Suppressor macrophage (primary cell): ENCODE measurements at places on chromosomes 2 and 18.

- DNase-seq = no peak
These were observed 167.9 kb upstream of the HNRNPA3 start for GRCh38 chr2:177044671-177045070.

DNA sequence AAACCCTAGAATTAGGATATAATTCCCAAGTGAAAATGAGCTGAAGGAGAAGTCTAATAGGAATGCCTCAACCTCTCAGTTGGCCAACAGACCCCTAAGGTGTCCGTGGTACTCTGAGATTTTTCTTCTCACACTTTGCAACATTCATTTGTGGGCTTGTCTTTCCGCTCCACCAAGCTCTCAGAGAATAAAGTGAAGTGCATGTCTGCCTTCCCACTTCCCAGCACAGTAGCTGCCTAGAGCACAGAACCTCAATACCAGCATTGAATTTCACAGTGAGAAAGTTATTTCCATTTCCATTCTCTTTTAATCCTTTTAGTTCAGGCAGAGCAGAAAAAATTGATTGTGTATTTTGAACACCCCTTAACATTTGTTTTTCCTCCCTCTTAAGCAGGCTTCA, 451.8 kb downstream of the TGIF1 start:
- no peak for DNase-seq

DNA sequence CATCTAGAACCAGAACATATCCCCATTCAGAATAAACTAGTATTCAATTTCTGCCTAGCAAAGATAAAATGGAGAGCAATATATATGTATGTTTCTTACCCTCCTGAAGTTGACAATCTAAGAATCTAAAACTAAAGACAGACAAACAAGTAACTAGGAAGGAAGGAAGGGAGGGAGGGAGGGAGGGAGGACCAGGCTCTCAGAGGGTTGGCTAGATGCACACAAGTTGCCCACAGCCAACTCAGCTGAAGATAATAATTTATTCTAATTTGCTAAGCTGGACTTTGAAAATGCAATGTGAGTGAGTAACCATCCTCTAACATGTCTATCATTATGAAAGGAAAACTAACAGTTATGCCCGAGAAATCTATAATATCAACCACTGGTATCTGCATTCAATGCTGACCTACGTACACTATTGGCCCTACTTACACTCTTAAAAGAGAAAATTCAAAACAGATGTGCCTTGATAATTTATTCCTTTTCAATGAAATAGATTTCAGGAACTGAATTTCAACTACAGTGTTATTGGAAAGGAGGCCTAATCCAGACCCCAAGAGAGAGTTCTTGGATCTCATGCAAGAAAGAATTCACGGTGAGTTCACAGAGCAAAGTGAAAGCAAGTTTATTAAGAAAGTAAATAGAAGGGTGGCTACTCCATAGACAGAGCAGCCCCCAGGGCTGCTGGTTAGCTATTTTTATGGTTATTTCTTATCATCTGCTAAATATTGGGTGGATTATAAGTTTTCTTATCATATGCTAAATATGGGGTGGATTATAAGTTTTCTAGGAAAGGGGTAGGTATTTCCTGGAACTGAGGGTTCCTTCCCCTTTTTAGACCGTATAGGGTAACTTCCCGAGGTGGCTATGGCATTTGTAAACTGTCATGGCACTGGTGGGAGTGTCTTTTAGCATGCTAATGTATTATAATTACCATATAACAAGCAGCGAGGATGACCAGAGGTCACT, 288.5 kb upstream of the SLC39A10 start:
- DNase-seq = no peak

- DNase-seq = no peak
These were observed 101.5 kb downstream of the LDLRAD4 start for GRCh38 chr18:13320096-13320495.

GRCh38 chr2:238562446-238562845, 135.7 kb downstream of the ASB1 start:
- no peak for DNase-seq

DNA sequence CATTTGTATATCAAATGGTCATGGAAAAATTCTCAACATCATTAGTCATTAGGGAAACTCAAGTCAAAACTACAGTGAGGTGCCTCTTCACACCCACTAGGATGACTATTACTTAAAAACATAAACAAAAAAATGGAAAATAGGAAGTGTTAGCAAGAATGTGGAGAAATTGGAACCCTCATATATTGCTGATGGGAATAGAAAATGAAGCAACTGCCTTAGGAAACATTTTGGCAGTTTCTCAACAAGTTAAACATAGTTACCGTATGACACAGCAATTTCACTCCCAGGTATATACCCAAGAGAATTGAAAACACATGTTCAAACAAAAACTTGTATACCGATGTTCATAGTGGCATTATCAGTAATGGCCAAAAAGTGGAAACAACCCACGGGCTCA, 18.1 kb upstream of the CYP26B1 start:
- DNase-seq = no peak

GRCh38 chr2:54673501-54673998, 49.9 kb upstream of the EML6 start:
- DNase-seq = peak; percentile 67

GRCh38 chr2:204611764-204612163, 66.5 kb downstream of the PARD3B start:
- DNase-seq = no peak

DNA sequence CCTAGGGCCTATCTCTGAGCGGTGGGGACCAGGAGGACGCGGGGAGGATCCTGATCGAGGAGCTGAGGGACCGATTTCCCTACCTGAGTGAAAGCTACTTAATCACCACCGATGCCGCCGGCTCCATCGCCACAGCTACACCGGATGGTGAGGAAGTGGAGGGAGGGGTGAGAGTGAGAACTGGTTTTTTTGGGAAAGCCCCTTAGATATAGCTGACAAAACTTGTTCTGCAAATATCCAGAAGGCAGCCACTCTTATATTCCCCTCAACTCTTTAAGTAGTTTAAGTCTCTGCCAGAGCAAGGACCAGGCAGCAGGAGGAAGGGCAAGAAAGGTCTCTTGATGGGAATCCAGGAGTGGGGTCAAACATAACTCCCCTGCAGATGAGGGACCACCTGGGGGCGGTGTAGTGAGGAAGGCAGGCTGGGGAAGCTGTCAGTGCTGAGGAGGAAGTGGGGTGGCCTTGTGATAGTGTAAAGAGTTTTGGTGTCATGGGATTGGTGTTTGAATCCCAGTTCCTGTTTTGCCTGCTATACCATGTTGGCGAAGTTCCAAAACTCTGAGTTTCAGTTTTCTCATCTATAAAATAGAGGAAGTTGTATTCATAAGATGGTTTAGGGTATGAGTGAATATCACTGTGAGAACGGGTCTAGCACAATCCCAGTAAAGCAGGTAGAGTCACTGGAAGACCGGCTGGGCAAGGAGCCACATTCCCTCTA, 3.4 kb downstream of the NAGK start:
- peak; percentile 99 for DNase-seq

GRCh38 chr2:136124805-136125204, 6.9 kb upstream of the CXCR4 start:
- DNase-seq = no peak

GRCh38 chr18:56721491-56721890, 70.3 kb downstream of the WDR7 start:
- DNase-seq = no peak

DNA sequence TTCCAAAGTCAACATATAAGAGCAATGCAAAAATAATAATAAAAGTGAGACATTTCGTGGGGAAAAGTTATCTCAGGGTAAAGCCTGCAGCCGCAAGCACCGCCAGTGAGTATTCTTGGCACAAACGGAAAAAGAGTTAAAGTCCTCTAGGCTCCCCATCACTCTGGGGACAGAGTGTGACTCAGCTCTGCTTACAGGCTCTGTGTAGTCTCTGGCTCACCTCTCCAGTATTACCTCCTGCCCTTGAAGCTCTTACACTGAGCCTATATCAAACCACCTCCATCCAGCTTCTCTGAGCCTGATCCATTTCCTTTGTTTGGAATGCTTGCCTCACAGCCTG, 55.5 kb downstream of the MTHFD2 start:
- DNase-seq = no peak

GRCh38 chr18:69958422-69958821, 10.7 kb upstream of the CD226 start:
- peak; percentile 18 for DNase-seq

- DNase-seq = no peak
These were observed 798.5 kb downstream of the TRIB2 start for GRCh38 chr2:13515254-13515653.

GRCh38 chr18:63940008-63940407, 9.1 kb upstream of the HMSD start:
- DNase-seq = no peak

GRCh38 chr18:31100436-31101182, 1.6 kb downstream of the DSC2 start:
- DNase-seq = peak; percentile 11

DNA sequence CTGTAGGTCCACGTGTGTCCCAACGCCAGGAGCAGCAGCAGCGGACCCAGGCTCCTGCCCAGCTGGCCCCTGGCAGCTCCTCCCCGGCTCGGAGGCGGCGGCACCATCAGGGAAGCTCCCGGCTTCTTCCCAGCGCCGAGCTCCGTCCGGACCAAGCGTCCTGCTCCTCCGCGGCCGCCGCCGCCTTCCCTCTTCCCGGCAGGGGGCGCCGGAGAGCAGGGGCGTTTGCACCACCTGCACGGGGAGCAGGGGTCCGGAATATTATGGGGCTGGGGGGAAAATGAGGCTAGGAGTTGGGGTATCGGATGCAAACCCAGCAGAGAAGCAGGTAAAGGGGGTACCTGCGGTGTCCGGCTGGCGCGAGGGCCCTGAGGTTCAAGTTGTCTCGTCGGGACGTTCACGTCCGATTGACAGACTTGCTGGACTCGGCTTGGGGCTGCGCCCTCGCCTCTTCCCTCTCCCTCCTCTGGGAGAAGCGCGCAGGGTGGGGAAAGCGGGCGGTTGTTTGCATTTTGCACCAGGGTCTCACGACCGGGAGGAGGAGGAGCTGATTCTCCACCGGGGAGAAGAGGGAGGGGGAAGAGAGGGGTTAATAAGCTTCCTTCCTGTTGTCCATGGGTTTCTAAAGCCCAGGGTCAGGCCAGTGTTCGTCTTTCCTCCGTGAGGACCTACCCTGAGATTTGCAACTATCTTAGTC, at the start of gene CCBE1:
Gene CCBE1 (minus strand): TSS at position 188 of the 697 bp plus-strand sequence.
- peak; percentile 26 for DNase-seq

- DNase-seq = no peak
These were observed 19.6 kb upstream of the RPL31 start for GRCh38 chr2:100982431-100982861.

DNA sequence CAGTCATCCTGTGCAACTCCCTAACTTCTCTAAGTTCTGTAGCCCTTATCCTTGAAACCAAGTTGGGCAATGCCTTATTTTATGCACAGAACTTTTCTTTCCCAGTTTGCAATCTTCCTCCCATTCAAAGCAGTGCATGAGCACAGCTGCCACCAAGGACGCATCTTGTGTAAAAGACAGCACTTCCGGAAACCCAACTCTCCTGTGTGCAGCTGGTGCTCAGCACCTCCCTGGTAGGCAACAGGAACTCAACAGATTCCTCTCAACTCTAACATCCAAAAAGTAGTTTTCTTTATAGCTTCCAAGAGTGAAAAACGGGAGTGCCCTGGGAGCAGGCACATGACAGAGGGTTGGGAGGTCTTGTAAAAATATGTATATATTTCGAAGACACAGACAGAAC, 2.2 kb downstream of the TMEM18 start:
- DNase-seq = no peak

DNA sequence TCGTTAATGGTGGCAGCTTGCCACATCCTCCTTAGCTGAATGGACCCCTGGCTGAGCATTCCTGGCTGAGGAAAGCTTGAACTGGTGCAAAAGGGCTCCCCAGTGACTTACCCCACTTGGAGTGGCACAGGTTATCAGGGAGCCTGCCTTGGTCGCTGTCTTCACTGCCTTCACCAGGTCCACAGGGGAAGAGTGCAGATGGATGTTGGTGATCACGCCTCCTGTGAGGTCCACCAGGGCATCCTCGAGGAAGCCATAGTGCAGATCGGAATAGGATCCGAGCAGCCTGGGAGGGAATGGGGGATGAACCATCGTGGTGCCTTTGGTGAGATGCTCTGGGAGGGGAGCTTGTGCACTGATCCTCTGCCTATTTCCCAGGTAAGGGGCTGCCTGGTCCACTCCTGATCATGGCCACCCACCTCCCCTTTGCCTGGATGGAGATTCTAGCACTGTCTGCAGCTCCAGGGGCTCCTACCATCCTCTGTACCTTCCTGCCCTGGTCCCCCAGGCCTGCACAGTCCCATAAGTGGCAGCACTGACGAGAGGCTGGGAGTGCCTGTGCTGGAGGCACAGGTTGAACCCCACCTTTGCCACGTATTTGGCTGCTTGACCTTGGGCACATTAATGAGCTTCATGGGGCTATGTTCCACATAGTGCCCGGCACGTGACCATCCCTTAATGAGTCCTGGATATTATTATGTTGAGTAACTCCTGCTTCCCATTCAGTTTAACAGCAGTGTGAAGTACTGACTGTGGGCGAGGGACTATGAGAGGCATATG, 43.0 kb downstream of the CAPN13 start:
- no peak for DNase-seq

DNA sequence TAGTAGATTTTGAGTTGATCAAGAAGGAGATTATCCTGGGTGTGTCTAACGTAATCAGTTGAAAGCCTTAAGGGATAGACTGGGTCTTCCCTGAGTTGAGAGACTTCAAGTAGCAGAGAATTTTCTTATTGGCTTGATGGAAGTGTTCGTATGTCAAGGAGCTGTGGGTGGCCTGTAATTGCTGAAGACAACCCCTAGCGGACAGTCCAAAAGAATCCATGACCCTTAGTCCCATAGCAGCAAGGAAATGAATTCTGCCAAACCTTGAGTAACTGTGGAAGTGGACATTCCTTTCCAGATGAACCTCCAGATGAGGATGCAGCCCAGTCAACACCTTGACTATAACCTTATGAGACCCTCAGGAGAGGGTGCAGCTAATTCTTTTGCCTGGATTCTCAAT, 786.3 kb downstream of the SOCS6 start:
- no peak for DNase-seq

GRCh38 chr2:19461504-19462255, 103.3 kb upstream of the OSR1 start:
- no peak for DNase-seq

- DNase-seq = no peak
These were observed 24.1 kb downstream of the PLCD4 start for GRCh38 chr2:218631837-218632236.

GRCh38 chr2:176240301-176240700, 28.9 kb upstream of the MTX2 start:
- no peak for DNase-seq

DNA sequence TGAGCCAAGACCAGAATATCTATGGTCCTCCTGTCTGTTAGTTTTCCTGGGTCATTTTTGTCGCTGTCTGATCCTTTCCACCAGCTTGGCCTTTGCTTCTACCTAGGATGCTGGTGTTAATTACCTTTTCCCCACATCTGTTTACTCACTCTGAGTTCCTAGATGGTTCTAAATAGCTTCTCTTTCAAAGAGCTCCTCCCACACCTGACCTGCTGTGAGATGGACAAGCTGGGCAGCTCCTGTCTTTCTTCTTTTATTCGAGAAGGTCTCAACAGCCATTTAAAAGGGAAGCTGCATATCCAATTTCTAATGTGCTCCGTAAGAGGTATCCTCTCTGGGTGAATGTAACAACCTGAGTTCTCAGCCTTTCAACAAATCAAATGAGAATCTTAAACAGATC, 156.2 kb downstream of the HRH4 start:
- no peak for DNase-seq

GRCh38 chr2:28247290-28247689, 145.4 kb upstream of the FOSL2 start:
- DNase-seq = no peak
